Frontal cortex (tissue), 4 donors: ENCODE measurements at places on chromosomes 4 and X. TPM values are rescaled to one million over a fixed set of nuclear protein-coding genes. Genes with fewer than 3 reads are reported as not detected.

The SLC9B1 gene
- 5.7 TPM for total RNA-seq

The HNRNPD gene
- 49.3 TPM for total RNA-seq

The HTR2C gene
- total RNA-seq, result 11.0 TPM

The ARX gene
- 6.1 TPM for total RNA-seq

The VSIG4 gene
- 15.1 TPM for total RNA-seq

The SLC4A4 gene
- 19.2 TPM for total RNA-seq

The PITX2 gene
- total RNA-seq, result not detected

The GLRA3 gene
- 6.1 TPM for total RNA-seq

DNA sequence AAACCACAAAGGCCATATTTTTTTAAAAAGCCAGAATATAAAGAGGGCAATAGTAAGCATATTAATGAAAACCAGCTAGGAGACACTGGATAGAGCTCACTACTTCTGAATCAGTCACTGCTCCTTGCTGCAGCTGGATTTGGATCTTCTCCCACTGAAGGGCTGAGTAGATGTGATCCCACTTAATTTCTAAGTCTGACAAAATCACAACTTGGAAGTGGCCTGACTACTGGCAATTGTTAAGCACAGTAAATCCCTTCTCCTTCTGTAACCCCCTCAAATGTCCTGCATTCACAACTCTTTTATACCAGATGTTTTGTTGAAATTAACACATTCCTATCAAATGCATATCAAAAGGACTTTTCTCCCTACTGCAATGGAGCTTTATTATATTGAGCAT, 72.9 kb downstream of the AMMECR1 start:
- DNase-seq, result no peak

DNA sequence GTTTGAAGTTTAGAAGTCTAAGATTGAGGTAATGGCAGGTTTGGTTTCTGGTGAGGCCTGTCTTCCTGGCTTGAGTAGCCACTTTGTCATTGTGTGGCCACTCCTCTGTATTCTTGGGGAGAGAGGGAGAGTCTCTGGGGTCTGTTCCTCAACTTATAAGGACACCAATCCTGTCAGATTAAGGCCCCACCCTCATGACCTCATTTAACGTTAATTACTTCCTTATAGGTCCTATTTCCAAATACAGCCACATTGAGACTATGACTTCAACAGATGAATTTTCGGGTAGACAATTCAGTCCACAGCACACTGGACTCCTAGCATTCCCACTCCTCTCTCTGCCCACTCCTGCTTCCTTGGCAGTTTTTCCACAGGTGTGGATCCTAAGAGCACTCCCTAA, 350.8 kb upstream of the CASK start:
- no peak for DNase-seq

DNA sequence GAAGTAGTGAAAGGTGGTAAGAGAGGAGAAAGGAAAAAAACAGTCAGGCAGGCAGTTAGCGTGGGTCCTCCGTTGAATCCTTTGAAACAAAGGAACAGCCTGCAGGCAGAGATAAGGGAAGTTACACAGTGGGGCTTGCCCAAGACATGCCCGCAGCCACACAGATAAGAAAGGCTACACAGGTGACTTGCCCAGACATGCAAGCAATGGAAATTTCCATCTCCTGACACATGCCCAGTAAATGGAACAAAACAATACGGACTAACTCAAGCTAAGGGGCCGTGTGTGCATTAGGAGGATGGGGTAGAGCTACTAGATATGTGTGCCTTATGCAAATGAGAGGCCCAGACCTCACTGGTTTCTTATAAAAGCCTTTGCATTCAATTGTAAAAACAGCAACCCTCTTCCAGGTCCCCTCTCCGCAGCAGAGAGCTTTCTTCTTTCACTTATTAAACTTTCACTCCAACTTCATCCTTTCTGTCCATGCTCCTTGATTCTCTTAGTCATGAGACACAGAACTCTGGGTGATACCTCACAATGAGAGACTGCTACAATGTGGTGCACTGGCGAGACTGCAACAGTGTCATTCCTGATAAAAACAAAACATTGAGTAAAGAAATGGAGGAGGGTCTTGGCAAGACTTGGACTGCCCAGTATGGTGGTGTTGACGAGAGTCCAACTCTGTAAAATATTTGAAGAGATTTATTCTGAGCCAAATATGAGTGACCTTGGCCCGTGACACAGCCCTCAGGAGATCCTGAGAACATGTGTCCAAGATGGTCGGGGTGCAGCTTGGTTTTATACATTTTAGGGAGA, 997.4 kb upstream of the PRKX start:
- DNase-seq, result no peak

- no peak for DNase-seq
Observed at GRCh38 chr4:78742300-78742699, 33.9 kb upstream of the BMP2K start.

DNA sequence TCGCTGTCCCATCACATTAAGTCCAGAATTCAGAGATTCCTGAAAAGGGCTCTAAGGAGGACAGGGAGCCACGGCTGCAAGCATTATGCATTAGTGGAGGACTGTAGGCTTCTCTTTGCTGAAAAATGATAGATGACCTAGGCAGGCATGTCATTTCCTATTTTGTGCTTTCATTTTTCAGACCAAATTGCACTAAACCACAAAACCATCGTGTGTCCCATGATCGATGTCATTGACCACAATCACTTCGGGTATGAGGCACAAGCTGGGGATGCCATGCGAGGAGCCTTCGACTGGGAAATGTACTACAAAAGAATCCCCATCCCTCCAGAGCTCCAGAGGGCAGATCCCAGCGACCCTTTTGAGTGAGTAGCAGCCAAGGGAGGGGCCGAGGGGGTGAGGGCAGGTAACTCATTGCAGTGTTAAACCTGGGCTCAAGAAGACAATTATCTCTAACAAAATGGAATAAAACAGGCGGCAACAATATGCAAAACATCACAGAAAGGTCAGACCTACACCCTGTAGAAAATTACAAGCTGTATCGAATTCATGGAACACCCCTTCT, 355.2 kb upstream of the GALNT7 start:
- no peak for DNase-seq

DNA sequence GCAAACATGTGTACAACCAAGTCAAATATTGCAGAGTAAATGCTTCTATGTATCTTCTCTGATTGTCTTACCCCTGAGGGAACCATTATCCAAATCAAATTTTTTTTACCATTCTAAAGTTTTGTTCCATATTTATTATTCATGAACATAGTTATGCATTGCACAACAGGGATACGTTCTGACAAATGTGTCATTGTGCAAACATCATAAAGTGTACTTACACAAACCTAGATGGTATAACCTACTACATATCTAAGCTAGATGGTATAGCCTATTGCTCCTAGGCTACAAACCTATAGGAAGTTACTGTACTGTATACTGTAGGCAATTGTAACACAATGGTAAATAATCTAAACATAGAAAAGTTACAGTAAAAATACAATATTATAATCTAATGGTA, 23.4 kb downstream of the BEX3 start:
- no peak for DNase-seq

GRCh38 chr4:77560170-77560569, 45.5 kb upstream of the CXCL13 start:
- no peak for DNase-seq

GRCh38 chrX:50721764-50722521, 92.1 kb downstream of the SHROOM4 start:
- no peak for DNase-seq

GRCh38 chr4:182240161-182241130, 2.8 kb upstream of the TENM3 start:
- no peak for DNase-seq

DNA sequence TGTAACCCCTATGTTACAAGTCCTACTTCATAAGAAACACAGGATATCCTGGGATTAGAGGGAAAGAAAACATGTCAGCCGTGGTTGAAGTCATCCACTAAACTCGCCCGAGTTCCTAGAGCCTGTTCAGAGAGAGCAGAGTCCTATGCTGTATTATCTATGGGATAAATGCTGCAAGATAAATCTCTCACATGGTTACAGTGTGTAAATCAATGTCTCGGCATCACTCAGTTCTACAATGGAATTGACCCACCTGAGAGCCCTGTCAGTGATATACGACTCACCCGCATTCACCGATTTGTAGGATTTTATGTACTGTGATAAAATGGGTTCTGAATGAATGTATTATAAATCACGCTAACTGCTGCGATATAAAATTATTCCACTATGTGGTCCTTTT, 127.8 kb upstream of the ANXA3 start:
- DNase-seq, result no peak

GRCh38 chr4:61427818-61428495, 227.8 kb downstream of the ADGRL3 start:
- DNase-seq, result no peak

GRCh38 chr4:166042510-166043055, 169.5 kb downstream of the TLL1 start:
- DNase-seq, result no peak

DNA sequence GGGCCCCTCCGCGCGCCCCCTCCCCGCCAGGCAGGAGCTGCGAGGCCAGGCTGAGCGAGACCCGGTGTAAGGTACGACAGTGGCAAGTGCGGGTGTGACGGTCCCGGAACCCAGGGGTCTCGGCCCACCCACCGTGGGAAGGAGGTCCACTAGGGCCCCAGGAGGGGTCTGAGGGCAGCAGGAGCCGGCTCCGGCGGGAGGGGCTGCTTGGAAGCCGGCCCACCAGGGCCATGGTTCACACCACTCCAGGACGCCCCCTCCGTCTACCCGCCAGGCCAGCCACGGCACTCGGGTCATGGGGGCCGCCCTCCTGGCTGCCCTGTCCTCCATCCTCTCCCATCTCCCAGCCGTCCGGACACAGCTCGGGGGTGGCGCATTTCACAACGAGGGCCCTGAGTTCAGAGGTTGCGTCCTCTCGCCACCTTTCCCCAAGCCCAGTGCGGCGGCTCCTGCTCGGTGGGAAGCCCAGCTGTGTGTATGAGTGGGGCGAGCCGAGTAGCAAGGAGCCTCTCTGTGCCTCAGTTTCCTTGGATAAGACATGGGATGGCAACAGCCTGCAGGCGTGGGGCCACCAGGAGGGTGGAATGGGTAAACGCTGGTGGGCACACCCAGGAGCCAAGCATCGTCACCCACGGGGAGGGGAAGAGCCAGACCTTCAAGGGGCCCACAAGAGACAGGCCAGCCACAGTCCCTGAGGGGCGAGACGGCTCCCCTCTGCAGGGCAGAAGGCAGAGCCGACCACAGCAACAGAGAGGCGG, 81.3 kb downstream of the FAM53A start:
- no peak for DNase-seq

DNA sequence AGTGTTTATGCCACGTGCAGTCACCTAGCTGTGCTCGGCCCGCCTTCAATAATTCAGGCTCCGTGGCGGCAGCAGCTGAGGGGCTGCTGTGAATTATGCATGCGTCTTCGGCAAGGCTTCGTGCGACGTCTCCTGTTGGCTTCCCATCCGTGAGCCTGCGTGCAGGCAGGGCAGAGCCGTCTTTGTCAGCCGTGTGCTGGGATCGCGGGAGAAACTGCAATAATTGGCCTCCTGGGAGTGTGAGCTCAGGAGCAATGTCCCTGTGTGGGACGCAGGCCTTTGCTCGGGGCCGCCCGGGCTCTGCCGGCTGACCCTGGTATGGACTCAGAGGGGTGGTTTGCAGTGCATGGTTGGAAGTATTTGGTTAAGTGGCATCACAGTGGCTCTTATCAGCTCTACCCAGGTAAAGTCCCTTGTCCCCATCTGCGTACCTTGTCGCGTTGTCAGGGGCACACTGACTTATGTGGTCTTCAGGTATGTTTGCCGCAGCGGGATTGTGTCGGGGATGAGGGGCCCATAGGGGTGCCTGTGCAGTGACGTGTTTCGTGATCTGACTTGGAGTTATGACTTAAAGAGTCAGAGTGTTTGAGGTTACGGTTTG, 34.5 kb upstream of the HGFAC start:
- DNase-seq, result no peak

- DNase-seq, result no peak
Observed at GRCh38 chr4:152156442-152156841, 379.4 kb downstream of the FBXW7 start.
